Mesenchymal stem cell (in vitro differentiated cells and primary cell): ENCODE measurements at places on chromosomes 4 and X.

DNA sequence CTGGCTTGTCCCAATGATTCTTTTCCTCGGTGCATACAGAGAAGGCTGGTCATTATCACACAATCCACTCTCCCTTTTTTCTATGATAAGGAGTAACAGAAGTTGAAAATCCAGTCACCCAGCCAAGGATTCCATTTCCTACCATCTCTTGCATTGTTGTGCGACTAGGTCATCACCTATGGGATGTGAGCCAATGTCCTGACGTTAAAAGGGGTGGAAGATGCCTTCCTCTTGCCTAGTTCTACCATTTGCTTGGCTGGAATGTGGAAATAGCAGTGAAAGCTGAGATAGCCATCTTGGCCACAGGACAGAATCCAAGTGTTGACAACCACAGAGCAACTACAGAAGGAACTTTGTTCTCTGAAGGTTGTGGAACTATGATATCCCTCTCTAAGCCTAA, 132.2 kb upstream of the KIT start:
- H3K4me1 ChIP-seq: no peaks in the 10 kb centered on the region
- no peaks in the 10 kb centered on the region for H3K27me3 ChIP-seq
- H3K4me3 ChIP-seq: no peak overlapping the region
- no peaks in the 10 kb centered on the region for H3K36me3 ChIP-seq
- no peak overlapping the region for H3K27ac ChIP-seq
- peak; percentile 60 for DNase-seq

- H3K36me3 ChIP-seq: no peaks in the 10 kb centered on the region
- no peak for DNase-seq
- H3K4me1 ChIP-seq: peaks cover 7% of the 10 kb centered on the region
These were observed 821 bp upstream of the NALF2 start for GRCh38 chrX:69503228-69503781.

- H3K27ac ChIP-seq: no peak overlapping the region
- H3K36me3 ChIP-seq: no peaks in the 10 kb centered on the region
- DNase-seq: no peak
- H3K27me3 ChIP-seq: no peaks in the 10 kb centered on the region
These were observed 22.4 kb upstream of the F9 start for GRCh38 chrX:139508099-139508498.

GRCh38 chrX:1205681-1206611, 6.5 kb downstream of the CRLF2 start:
- DNase-seq: peak; percentile 93
- no peaks in the 10 kb centered on the region for H3K36me3 ChIP-seq
- no peaks in the 10 kb centered on the region for H3K27me3 ChIP-seq
- H3K4me3 ChIP-seq: peak overlapping the region; percentile 65

DNA sequence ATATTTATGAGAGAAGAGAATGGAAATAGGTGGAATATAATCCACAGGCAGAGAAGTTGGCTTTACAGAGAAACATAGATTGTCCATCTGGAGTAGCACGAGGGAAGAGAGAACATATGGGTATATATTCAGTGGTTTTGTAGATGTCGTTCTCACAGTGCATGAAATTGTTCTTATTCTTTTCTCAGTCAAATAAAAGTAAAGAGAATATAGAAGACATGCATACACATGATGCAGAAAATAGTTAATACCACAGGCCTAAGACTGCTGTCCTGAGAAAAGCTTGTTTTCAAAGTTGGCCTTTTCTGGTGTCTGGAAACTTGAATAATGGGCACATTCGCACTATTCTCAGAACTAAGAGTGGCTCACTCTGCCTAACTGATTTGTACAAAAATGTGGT, 378.1 kb downstream of the GABRG1 start:
- no peaks in the 10 kb centered on the region for H3K36me3 ChIP-seq
- no peak overlapping the region for H3K27ac ChIP-seq
- no peaks in the 10 kb centered on the region for H3K27me3 ChIP-seq

DNA sequence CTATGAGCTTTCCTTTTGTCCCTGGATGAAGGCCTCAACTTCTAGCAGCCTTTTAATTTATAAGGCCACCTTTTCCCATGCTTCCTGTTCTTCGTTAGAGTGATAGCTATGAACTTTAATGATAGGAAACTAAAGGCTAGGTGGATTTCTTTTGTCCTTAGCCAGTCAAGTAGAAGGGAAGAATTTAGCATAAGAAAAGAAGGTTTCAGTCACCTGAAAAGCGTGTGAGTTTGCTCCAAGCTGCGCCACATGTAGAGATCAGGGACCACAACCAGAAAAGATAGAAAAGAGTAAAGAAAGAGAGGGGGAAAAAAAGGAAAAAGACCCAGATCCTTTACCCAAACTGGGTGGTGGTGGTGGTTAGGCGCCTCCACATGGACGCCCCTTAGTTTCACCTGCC, 28.6 kb downstream of the LUZP4 start:
- no peaks in the 10 kb centered on the region for H3K36me3 ChIP-seq
- H3K27ac ChIP-seq: no peak overlapping the region
- H3K4me1 ChIP-seq: no peaks in the 10 kb centered on the region
- peaks cover 19% of the 10 kb centered on the region for H3K27me3 ChIP-seq

- peak overlapping the region; percentile 94 for H3K27ac ChIP-seq
- H3K36me3 ChIP-seq: no peaks in the 10 kb centered on the region
- no peaks in the 10 kb centered on the region for H3K4me1 ChIP-seq
These were observed 763 bp upstream of the PRRG1 start for GRCh38 chrX:37348231-37348970.

GRCh38 chrX:11765449-11765848, 7.4 kb downstream of the MSL3 start:
- H3K36me3 ChIP-seq: peaks cover 83% of the 10 kb centered on the region
- H3K27me3 ChIP-seq: no peaks in the 10 kb centered on the region
- no peak overlapping the region for H3K27ac ChIP-seq
- no peak overlapping the region for H3K4me3 ChIP-seq
- H3K4me1 ChIP-seq: no peaks in the 10 kb centered on the region
